ENCODE measurements at places on chromosomes 2 and 18. TPM values are rescaled to one million over a fixed set of nuclear protein-coding genes. Genes with fewer than 3 reads are reported as not detected.

DNA sequence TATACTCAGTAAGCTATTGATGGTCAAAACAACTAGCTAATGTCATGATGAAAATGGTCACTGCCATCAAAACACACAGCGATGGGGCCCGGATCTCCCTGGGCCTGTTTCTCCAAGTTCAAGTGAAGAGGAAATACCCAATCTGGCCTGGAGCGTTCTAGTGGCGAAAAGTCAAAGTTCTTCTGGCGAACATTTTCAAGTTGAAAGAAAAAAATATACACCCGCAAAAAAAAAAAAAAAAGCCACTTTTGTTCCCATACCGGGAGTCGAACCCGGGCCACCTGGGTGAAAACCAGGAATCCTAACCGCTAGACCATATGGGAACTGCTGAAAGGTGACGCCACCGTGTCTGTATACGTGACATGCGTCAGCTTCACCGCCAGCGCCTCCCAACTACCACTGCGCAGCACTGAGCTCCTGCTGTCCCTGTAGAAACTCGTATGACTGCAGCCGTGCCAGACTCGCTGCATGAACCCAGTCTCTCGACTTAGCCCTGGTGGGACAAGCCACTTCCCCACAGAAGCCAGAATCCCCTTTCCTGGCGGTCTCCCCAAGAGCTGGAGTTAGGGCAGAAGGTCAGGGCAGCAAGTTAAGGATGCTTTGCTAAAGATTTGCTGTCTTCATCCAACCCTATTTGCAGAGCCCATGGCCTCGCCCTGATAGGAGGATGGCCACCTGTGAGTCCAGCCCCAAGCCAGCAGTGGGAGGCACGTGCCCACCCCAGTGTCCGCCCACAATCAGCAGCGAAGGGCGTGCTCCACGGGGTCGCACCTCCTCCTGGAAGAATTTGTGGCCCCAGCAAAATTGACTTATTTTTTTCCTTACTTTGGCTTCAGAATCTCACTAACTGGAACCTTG, 5.6 kb upstream of the IMP4 start:
- peak; percentile 80 for DNase-seq

DNA sequence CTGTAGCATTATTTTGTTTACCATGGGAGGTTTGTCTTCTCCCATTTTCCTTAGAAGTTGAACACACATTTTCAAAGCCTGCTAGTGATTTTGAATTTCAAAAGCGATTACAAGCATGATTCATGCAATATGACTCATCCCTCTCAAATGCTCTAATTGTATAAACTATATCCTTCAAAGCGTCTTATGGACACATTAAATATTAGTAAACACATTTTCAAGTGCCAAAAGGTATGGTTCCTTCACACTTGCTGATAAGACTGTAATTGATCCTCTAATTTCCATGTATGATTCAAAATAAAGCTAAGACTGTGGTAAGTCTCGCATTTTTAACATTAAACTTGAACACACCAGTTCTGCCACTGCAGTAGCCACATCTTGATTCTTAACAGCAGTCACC, 512.9 kb downstream of the LRRTM4 start:
- DNase-seq: no peak

GRCh38 chr2:83874066-83874465, 585.0 kb downstream of the SUCLG1 start:
- no peak for DNase-seq

- DNase-seq: no peak
Observed at GRCh38 chr2:66122516-66122915, 312.4 kb upstream of the MEIS1 start.

DNA sequence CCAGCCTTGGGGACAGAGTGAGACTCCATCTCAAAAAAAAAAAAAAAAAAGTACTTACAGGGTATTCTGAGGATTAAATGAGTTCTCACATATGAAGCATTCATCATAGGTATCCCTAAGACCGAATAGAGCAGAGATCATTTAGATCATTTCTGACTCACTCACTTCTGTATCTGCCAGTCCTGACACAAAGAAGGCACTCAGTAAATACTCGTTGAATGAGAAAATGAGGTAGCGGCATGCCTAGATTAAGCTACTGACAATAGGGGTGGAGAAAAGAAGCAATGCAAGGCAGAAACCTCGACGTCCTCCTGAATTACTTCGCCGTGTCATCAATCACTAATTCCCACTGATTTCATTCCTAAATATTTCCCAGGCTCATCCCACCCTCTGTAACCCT, 103.8 kb downstream of the GREB1L start:
- no peak for DNase-seq

Gene STARD7
- 103 TPM for polyA plus RNA-seq

Gene GREB1
- polyA plus RNA-seq: 0.58 TPM

Gene CAPN13
- polyA plus RNA-seq: not detected

Data from K562 (cell line).